ENCODE measurements at places on chromosomes 1 and 21.

DNA sequence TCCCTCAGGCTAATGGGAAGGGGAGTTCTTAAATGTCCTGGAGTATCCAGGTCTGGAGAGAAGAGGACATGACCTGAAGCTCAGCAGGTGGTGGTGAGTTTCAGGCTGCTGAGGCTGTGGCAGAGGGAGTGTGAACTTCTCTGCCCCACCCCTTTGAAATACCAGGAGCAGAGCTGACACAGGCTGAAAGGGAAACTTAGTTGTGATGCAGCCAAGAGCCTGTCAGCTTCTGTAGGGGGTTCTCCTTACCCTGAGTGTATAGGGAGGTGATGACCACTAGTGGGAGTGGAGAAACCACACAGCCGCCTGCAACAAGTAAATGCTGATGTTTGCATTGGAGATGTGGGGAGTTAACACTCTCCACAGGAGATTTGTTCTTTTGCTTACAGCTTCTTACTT is 152.3 kb downstream of the FCRL5 start:
- no peak for DNase-seq

DNA sequence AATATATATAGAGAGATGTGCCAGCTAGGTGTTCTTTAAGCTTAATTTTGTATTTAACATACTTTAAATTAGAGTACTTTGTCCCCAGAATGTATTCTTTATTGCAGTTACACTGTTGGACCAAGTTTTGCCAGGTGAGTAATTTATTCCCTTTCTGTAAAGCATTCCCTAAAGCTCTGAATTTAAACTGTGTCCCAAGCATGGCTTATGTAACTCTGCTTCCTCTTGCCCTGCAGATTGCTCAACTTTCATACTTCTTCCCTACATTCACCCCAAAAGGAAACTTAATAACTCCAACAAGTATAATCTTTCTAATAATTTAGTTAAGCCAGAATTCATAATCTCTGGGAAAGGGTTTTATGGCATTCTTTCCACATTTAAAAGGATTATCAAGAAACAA is 5.6 kb downstream of the LYPLAL1 start:
- DNase-seq = no peak

DNA sequence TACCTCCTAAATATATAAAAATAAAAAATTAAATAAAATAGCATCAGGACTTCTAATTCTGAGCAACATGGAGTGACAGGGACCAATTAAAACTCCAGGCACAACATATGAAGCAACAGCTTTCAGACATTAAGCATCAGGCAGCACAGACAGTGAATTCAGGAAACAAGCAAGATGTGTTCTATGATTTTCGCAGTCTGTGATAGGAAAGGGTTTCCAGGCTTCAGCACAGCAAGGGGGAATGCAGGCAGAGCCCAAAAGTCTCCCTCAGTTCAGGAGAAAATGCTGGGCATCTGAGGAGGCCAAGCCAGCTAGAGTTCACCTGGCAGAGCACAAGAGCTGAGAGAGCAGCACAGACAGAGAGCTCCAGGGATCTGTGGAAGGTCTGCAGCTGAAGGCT is 22.2 kb upstream of the CTTNBP2NL start:
- no peak for DNase-seq

DNA sequence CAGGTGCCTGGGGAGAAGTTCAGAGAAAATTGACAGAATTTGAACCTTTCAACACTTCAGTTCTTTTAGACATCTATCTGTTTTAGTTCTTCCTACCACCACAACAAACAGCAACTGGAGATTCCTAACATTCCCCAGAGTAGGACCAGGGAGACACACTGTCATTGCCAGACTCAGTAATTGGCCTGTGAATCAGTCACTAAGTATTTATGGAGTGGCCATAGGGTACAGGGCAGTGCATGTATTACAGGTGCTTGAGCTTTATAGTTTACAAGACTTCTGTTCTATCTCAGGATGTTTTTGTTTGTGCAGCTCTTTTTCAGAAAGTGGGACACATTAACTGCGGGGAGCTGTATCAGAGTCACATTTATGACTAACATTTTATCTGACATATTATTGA is 1.7 kb downstream of the CDC14A start:
- no peak for DNase-seq

GRCh38 chr21:16767201-16767600 is 745.6 kb upstream of the CXADR start:
- no peak for DNase-seq

DNA sequence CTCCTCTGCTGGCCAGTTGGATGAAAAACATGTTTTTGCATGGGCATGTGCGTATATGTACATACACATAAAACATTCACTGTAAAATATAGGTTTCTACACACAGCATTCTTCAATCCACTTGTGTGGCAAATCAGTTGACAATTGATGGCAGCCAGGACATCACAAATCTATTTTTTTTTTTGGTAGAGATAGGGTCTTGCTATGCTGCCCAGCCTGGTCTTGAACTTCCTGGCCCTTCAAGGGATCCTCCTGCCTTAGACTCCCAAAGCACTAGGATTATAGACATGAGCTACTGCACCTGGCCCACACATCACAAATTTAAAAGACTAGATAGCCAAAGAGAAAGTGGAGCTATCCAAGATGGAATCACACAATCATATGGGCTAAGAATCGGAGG is 39.6 kb downstream of the ARHGEF11 start:
- DNase-seq = no peak

DNA sequence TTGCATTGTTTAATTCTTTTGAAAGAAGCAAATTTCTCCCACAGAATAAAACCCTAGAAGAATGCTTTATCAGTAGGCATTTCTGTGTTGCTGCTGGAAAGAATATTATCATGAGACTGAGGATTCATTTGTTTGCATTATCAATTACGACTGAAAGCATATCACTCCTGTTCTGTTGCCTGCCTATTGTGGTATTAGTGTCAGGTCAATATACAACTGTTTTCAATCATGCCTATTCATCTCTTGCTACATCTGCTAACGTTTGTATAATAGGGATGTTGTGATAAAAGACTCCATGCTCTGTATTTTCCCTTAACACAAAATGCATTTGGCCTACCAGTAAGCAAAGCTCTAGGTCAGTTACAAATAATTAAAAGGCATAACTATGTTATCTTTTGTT is 221.5 kb downstream of the PTPRC start:
- no peak for DNase-seq

GRCh38 chr1:145949219-145949618 is 8.6 kb downstream of the LIX1L start:
- no peak for DNase-seq

DNA sequence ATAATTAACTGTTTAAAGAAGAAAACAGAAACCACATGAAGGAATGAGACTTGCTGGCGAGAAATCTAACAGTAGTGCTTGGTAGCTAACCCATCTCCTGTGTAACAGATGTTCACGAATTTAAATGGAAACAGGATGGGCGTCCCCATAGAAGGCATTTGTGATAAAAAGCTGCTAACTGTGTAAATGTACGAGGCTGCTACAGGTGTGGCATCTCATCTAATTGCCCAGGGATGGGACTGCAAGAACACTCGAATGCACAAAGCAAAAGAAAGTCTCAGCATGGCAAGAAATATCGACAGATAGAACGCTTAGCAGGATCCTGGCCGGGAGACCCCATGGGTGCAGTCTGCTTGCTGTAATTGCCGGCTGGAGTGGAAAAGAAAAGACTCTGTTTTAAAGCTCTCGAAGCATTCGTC is 112.7 kb downstream of the RUNX1 start:
- no peak for DNase-seq

All from activated T-helper 9 cell treated with anti-CD3 and anti-CD28 coated beads, Interleukin-2, amount 50 U/mL, for 16 hours (primary cell).